Left ventricle myocardium superior (tissue), 1 donor: ENCODE measurements at places on chromosomes 1 and 21. TPM values are rescaled to one million over a fixed set of nuclear protein-coding genes. Genes with fewer than 3 reads are reported as not detected.
A peak's percentile ranks its signal among the peaks of the same experiment; 100 is the strongest.

DNA sequence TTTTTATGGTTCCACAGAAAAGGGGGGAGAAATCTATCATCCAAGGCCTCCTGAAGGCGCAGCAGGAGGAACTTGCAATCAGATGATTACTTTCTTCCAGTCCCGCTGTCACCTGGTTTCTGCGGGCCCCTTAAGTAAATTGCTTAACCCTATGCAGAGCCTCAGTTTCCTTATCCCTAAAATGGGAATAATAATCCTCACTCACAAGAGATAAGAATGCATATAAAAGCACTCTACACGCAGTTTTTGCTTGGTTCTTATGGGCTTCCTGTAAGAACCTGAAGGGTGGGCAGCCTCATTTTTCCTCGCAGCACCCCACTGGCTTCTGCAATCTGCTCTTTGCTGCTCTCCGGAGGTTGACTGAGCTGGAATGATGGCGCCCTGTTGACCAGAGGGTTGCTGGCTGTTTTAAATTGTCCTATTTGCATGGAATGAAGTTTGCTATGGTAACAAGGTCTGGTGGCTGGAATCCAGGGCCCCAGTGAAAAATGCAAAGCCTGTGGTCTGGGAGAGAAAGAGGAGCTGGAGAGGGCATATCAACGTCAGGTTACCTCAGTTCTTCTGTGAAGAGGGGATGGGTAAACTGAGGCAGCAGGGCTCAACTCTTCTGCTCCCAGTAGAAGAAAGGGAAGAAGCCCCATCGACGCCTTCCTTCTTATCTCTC, 1.0 kb upstream of the KAZN start:
- no peak for DNase-seq

DNA sequence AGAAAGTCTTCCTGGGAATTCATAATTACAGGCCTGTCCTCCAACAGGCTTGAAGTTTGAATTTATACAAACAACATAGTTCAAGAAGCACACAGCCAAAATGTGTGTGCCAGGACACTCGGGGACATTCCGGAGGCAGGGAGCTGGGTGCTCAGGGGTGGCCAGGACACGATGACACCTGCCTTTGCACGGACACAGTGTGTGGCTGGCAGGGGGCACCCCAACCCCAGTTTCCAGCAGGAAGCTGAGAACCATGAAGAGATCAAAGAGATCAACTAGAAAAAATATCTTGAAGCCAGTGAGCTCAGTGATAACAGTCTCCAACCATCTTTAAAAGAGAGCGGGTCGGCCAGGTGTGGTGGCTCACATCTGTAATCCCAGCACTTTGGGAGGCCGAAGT, 32.5 kb upstream of the TRAPPC10 start:
- DNase-seq: no peak

GRCh38 chr21:28247454-28248020, 745.1 kb downstream of the LTN1 start:
- no peak for DNase-seq

GRCh38 chr1:26221094-26221493, 12.9 kb upstream of the CEP85 start:
- DNase-seq: no peak

- peak; percentile 47 for DNase-seq
These were observed 14.5 kb upstream of the MX1 start for GRCh38 chr21:41411449-41412089.

- no peak for DNase-seq
These were observed 25.4 kb upstream of the RGS16 start for GRCh38 chr1:182629499-182630096.

DNA sequence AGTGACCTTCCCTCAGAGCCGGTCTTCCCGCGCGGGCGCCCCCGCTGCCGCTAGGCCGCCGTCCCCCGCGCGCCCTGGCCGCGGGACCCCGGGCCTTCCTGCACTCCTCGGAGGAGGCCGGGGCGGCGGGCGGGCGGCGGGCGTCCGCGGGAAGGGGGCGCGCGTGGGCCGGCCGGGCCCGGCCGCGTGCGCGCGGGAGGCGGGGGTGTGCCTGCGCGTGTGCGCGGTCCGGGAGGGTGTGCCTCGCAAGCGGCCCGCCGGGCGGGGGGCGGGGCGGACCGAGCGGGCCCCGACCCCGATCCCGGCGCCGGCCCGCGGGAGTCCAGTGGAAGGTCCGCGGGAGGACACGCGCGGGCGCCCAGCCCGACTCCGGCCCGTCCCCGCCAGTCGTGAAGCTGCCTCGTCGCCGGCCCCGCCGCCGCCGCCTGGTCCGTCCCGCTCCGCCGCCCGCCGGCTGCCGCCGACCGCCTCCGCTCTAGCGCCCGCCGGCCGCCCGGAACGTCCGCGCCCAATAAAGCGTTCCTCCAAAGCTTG, 438 bp downstream of the MRPS6 start:
- DNase-seq: peak; percentile 76

- no peak for DNase-seq
These were observed 2.8 kb upstream of the KCNA3 start for GRCh38 chr1:110677526-110677925.

- no peak for DNase-seq
These were observed 6.2 kb upstream of the EXTL1 start for GRCh38 chr1:26015358-26015757.

- DNase-seq: no peak
These were observed 16.9 kb downstream of the MACO1 start for GRCh38 chr1:25447547-25447946.

- DNase-seq: no peak
These were observed 40.7 kb downstream of the AGO3 start for GRCh38 chr1:35971601-35972000.

- DNase-seq: no peak
These were observed 10.3 kb downstream of the SLC6A17 start for GRCh38 chr1:110160538-110161100.

GRCh38 chr1:166874464-166874863, 1.6 kb downstream of the TADA1 start:
- no peak for DNase-seq

- DNase-seq: no peak
These were observed 29.0 kb upstream of the CTBS start for GRCh38 chr1:84603223-84603622.

GRCh38 chr1:238265866-238266265, 375.1 kb upstream of the ZP4 start:
- DNase-seq: no peak

DNA sequence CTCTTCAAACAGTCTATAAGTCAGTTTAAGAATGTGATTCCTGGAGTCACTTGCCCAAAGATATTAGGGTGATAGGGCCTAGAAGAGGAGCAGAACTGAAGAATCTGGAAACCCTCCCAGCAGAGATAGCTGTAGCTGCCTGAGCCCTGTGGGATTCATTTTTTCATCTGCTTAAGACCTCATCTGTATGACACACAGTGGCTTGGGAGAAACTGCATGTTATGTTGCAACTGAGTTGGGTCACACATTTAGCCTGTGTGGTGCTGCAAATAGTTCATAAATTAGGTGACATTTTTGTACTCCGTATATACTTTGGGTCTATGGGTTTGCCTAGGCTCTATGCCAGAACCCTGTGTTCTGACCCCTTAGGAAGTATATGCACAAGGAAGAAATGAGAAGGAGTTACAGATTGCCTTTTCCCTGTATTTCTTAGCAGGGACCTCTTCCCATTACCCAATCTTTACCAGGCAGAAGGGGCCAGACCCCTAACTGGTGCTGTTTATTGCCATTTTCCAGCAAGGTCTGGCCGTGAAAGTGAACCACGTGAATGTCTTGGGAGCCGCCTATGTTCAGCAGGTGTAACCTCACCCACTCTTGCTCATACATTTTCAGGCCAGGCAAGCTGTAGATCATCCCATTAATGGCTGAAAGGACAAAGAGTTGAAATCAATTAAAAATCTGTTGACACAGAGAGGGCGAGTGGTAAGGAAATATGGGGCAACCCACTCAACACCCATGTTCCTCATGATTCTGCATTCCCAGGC, 41.9 kb upstream of the SLC19A2 start:
- no peak for DNase-seq

GRCh38 chr1:45095450-45095849, 83.4 kb downstream of the UROD start:
- DNase-seq: no peak

- no peak for DNase-seq
These were observed 14.5 kb upstream of the CDCA8 start for GRCh38 chr1:37677808-37678207.

- peak; percentile 88 for DNase-seq
These were observed 17.4 kb downstream of the TNFRSF1B start for GRCh38 chr1:12184008-12184681.

GRCh38 chr1:154726896-154727753, 119.1 kb upstream of the ADAR start:
- DNase-seq: no peak

- no peak for DNase-seq
These were observed 59.4 kb upstream of the MPC2 start for GRCh38 chr1:167996266-167996665.

DNA sequence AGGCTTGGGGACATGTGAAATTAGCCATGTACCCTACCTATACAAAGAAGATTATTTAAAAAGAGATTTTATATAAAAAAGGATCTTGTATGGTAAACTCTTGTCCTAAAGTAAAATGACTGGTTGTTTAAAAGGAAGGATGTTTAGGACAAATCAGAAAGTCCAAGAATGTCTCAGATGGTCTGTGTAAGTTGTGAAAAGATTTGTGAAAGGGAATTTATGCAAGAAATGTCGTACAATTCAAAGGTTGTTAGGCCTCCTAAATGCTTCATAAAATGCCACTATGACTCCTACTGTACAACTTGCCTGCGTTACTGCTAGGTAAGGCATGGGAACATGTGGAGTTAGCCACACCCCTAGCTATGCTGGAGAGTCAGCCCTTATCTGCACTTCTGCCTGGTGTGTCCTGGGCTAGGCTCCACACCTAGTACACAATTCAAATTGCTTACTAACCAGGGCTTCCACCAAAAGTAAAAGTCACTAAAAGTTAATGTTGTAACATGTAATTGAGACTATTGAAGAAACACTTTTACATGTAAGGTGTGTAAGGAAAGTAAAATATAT, 19.7 kb downstream of the PRDX6 start:
- DNase-seq: no peak

DNA sequence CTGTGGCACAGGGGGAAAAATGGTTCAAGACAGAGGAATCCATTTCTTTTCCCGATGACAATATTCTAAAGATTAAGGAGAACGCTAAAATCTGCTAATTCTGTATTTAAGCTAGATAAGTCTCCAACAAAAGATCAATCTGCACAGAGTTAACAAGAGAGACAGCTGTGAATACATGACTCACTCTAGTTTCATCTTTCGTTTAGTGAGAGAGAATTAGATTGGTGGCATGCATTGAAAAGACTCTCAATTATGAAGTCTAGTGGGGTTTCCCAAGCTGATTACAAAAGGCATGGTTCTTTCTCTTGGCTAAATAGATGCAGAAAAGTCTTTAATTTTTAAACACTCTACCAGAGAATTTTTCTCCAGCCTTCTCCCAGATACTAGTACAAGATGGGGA, 34.4 kb downstream of the CAPN9 start:
- no peak for DNase-seq

DNA sequence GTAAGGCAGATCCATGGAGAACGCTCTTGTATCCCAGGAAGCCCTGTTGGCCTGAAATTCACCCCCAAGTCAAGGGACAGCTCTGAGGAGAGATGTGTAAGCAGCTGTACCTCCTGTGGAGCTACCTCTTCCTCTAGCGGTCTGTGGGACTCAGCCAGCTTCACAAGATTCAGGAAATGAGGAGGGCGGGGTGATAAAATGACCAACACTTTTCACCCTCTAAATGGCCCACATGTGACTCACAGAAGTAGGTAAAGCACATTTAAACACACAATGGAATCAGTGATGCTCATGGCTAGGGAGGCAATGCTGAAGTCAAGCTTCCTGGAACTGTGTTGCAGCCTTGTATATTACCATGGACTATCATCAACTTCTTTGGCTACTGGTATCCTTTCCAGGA, at the start of gene SH2D1B:
TSS of gene SH2D1B (minus strand) at position 135 of the 400 bp plus-strand sequence. CDS start at position 15, 120 bp downstream.
- no peak for DNase-seq

DNA sequence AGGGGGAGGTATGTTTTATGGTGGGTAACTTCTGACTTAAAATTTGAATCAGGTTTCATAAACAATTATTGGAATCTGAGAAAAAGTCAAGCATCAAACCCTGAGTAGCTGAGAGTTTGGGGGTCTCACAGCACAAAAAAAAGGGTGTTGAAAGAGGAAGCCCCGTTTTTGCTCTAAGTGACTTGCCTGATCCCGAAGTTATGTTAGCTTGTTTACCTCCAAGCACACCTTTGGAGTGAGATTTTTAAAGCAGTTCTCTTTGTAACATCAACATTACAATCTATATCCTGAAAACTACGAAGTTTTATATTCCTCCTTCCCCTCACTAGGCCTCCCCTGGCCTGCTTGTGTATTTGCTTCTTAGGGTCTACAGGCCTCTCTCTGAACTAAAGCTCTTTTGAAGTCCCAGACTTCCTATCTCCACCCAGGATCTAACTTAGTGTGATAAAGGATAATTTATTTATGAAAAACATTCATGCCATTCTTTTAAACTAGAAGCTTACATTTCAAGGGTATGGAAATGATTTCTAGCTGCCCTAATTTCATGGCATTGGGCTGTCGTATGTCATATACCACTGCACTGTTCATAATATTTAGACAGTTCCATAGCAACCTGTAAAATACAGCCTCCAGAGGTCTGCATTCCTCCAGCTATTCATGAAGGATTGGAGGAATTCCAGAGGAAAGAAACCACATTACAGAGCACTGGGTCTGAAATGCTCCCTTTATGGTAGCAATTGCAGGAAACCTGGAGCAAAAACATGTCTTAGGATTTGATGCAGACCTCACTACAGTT, 36.1 kb upstream of the RGS1 start:
- no peak for DNase-seq

GRCh38 chr1:41842326-41842725, 76.4 kb downstream of the HIVEP3 start:
- no peak for DNase-seq

GRCh38 chr1:245365095-245366020, 210.6 kb downstream of the KIF26B start:
- DNase-seq: no peak

- no peak for DNase-seq
These were observed 136.6 kb downstream of the CASZ1 start for GRCh38 chr1:10659646-10660540.

DNA sequence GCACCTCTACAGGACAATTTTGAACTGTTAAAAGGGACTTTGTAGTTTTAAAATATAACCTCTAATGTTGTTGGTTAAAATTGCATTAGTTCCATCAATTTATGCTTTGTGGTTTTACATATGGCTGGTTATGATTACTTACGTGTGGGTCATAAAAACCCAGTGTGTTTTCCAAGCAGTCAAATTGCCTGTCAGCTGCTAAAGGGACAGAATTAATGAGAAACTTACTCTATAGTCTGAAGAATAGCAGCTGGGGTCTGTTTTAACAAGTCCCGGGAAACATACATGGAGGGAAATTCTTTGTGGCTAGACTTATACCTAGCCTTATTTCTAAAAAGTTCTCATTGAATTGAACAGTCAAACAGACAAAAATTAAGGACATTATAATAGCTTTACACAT, 820.9 kb upstream of the ADGRL4 start:
- no peak for DNase-seq

- no peak for DNase-seq
These were observed 673.6 kb downstream of the PTPRU start for GRCh38 chr1:29909962-29910361.

ARHGAP30 gene
- 3.7 TPM for total RNA-seq

CCDC27 gene
- total RNA-seq: not detected

HSD3B1 gene
- total RNA-seq: not detected

ADGRL4 gene
- total RNA-seq: 21.2 TPM

RCOR3 gene
- total RNA-seq: 53.0 TPM

GPR37L1 gene
- 0.07 TPM for total RNA-seq

MARCKSL1 gene
- 15.3 TPM for total RNA-seq

GRHL3 gene
- not detected for total RNA-seq

PTGFR gene
- total RNA-seq: 1.3 TPM

S100A7 gene
- total RNA-seq: not detected

PGLYRP3 gene
- not detected for total RNA-seq

DENND2C gene
- 4.2 TPM for total RNA-seq

GJB5 gene
- not detected for total RNA-seq

OR2T33 gene
- total RNA-seq: not detected

UQCRH gene
- 1,191 TPM for total RNA-seq

HPCAL4 gene
- total RNA-seq: 2.4 TPM
